Activated CD8-positive, alpha-beta memory T cell treated with anti-CD3 and anti-CD28 coated beads, Interleukin-2, amount 10 ng/mL, durations not matched to agents 7 days and 5 days (primary cell): ENCODE measurements at places on chromosomes 16 and 17. TPM values are rescaled to one million over a fixed set of nuclear protein-coding genes. Genes with fewer than 3 reads are reported as not detected.

- DNase-seq = peak; percentile 75
Measured at GRCh38 chr16:89319886-89320781, 102.6 kb downstream of the ZNF778 start.

DNA sequence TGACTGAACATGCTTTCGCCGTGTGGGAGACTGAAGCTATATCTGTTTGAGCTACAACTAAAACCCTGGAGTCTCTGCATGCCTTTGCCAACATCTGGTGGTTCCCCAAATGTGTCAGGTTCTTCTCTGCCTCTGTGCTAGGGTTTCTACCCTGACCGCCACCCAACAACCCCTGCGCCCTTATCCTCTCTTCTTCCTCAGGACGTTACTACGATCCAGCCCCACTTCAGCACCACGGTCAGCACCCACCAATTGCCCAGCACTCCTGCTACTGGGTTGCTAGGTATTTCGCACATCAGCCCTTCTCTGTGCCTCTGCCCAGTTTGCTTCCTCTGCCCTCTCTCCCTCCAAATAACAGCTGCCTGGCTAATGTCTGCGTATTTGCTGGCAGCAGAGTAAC lies 106.3 kb upstream of the HSBP1 start:
- peak; percentile 48 for DNase-seq

- no peak for DNase-seq
Measured at GRCh38 chr17:6681671-6682070, 30.1 kb downstream of the C17orf100 start.

GRCh38 chr17:22516861-22517636 lies 824.7 kb downstream of the KCNJ18 start:
- no peak for DNase-seq

DNA sequence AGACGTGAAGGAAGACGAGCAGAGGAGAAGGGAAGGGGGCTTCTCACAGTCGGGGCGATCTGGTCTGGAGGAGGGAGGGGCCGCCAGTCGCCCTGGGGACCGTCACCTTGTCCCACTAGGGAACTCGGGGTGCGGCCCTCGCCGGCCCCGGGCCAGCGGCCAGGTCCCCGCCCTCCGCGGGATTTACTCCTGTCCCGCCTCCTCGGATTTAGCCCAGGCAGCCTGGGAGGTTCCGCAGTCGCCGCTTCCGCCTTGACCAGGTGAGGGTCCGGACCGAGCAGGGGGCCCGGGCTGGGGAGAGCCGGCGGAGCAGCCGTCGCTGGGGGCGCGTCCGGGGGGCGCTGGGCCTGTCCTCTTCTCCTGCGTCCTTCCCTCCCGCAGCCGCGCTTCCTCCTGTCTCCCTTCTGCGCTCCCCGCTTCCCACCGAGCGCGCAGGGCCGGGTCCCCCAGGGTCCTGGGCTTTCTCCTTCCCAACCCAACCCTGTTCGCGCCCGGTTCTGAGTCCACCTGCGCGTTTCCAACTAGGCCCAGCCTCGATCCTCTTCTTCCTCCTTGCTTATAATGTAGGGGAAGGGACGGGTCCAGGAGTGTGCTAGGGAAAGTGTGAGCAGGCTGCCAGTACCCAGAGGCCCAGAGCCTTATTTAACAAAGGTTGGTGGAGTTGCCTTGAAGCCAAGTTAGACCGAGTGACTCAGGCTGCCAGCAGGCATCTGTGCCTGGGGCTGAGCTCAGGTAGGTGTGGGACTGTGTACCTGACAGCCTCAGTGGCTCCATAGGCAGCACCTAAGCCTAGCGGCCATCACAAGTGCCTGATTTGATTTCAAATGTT lies at the start of gene TNK1:
Gene TNK1, plus strand, starts transcription at position 235 of the 829 bp plus-strand sequence. CDS start 1,838 bp downstream, outside the sequence.
- no peak for DNase-seq

Gene KRT31
- not detected for total RNA-seq

Gene CLEC3A
- not detected for total RNA-seq

Gene DYNC1LI2
- total RNA-seq = 81.0 TPM
